ENCODE measurements at places on chromosomes 4 and X.
A peak's percentile ranks its signal among the peaks of the same experiment; 100 is the strongest.

- DNase-seq: no peak
These were observed 222.3 kb upstream of the AGTR2 start for GRCh38 chrX:115948018-115948923.

DNA sequence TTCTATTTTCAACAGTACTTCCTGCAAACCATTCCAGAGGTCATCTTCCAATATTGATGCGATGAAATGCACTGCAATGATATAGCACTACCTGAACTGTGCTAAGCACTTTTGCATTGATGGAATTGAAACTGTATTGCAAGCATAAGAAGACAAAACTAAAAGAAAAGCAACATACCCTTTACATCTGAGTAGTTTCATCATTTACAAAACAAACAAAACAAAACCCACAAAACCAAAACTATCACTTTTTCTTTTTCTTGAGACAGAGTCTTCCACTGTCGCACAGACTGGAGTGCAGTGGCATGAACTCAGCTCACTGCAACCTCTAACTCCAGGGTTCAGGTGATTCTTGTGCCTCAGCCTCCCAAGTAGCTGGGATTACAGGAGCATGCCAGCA lies 120.1 kb upstream of the NAP1L5 start:
- no peak for DNase-seq

GRCh38 chr4:89752932-89753598 lies 83.9 kb downstream of the SNCA start:
- no peak for DNase-seq

- no peak for DNase-seq
These were observed 28.1 kb upstream of the RASGEF1B start for GRCh38 chr4:81499840-81500239.

- DNase-seq: no peak
These were observed 556.4 kb upstream of the SMIM31 start for GRCh38 chr4:164197556-164197955.

GRCh38 chrX:28586981-28587551 lies at the start of gene IL1RAPL1:
IL1RAPL1 (plus strand) TSS chrX:28587446.
- no peak for DNase-seq

- no peak for DNase-seq
These were observed 882.9 kb downstream of the RPA4 start for GRCh38 chrX:97766501-97767095.

GRCh38 chr4:5218376-5219069 lies 167.2 kb downstream of the STK32B start:
- no peak for DNase-seq

DNA sequence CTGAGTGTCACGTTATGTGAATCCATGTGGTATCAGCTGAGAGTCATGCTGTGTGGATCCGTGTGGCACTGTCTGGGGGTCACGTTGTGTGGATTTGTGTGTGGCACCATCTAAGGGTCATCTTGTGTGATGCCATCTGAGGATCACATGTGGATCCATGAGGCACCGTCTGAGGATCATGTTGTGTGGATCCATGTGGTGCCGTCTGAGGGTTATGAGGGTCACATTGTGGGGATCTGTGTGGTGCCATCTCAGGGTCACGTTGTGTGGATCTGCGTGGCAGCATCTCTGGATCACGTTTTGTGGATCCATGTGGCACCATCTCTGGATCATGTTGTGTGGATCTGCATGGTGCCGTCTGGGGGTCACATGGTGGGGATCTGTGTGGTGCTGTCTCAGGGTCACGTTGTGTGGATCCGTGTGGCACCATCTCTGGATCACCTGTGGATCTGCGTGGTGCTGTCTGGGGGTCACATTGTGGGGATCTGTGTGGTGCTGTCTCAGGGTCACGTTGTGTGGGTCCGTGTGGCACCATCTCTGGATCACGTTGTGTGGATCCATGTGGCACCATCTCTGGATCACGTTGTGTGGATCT lies 6.9 kb downstream of the PDE6B start:
- DNase-seq: no peak

DNA sequence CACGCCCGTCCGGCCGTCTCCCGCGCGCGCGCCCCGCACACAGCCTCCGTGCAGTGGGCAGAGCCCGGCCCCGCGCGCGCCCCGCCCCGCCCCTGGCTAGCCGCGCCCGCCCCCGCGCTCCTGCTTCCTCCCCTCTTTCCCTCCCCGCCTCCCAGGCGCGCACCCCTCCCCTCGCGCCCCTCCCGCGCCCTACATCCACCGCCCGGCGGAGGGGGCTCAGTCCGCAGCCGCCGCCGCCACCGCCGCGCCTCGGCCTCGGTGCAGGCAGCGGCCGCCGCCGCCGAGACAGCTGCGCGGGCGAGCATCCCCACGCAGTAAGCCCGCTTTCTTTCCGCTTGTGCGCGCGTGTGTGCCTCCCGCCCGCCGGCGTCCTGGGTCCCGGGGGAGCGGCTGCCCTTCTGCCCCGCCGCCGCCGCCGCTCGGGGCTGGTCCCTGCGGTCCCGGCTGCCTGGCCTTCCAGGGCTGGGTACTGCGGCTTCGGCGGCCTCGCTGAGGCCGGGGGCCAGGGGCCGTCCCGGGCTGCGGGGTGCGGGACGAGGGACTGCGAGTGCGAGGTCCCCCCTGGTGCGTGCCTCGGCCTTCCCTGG lies at the start of gene FHL1:
Gene FHL1, plus strand, starts transcription at position 219 of the 587 bp plus-strand sequence.
- DNase-seq: peak; percentile 70

GRCh38 chr4:38368613-38369012 lies 295.4 kb upstream of the KLF3 start:
- DNase-seq: no peak

DNA sequence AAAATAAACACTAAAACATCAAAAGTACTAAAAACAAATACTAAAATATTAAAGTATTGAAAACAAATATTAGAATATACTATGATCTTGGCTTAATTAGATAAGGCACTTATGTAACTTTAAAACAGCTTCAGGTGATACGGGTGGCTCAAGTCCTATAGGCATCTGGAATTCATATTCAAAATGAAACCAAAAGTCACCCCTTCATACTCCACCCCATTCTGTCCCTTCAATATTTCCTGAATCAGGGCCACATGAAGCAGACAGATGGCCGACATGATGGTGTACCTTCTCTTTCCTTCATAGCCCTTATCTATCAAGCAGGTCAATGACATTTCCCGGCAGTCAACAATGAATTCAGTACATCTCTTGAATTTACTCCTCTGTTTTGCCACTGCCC lies 71.9 kb upstream of the MAGEB10 start:
- no peak for DNase-seq

DNA sequence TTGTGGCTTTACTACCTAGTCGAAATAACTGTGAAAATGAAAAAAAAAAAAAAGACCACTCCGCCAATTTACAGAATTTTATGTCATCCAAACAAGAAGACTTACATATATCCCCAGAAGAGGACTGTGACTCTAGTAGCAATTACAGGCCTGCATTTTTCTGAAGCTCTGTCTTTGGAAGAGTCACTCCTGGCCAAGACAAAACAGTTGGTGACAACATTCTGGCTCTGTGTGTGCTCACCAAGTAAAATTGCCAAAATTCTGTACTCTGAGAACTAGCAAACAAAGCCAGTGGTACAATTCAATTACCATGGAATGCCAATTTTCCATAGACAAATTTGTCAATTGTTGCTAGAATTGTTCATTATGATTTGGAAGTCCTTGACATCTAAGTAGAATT lies 311.1 kb downstream of the PDGFC start:
- no peak for DNase-seq

DNA sequence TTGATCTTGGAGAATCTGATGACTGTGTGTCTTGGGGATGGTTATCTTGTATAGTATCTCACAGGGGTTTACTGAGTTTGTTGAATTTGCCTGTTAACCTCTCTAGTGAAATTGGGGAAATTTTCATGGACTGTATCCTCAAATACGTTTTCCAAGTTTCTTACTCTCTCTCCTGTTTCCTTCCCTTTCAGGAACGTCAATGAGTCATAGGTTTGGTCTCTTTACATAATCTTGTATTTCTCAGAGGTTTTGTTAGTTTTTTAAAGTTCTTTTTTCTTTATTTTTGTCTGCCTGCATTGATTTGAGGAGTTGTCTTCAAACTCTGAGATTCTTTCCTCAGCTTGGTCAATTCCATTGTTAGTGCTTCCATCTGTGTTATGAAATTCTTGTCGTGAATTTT lies 227.7 kb upstream of the GPRIN3 start:
- no peak for DNase-seq

DNA sequence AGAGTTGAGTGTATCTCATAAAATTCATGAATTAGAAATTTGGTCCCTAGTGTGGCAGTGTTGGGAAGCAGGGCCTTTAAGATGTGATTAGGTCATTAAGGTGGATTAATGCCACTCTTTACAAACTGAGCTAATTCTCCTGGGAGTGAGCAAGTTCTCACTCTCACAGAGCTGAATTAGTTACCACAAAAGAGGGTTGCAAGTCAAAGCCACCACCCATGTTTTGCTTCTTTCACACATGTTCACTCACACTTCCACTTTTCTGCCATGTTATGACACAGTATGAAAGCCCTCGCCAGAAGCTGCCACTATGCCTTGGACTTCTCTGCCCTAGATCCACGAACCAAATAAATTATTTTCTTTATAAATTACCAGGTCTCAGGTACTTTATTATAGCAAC lies 332.1 kb downstream of the ARAP2 start:
- no peak for DNase-seq

DNA sequence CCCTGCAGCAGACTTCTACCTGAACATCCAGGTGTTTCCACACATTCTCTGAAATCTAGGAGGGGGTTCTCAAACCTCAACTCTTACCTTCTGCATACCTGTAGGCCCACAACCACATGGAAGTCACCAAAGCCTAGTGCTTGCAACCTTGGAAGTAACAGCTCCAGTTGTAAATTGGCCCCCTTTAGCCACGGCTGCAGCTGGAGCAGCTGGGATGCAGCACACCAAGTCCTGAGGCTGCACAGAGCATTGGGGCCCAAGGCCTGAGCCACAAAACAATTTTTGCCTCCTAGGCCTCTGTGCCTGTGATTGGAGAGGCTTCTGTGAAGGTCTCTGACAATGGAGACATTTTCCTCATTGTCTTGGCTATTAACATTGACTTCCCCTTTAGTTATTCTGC lies 772.4 kb upstream of the INTU start:
- no peak for DNase-seq

DNA sequence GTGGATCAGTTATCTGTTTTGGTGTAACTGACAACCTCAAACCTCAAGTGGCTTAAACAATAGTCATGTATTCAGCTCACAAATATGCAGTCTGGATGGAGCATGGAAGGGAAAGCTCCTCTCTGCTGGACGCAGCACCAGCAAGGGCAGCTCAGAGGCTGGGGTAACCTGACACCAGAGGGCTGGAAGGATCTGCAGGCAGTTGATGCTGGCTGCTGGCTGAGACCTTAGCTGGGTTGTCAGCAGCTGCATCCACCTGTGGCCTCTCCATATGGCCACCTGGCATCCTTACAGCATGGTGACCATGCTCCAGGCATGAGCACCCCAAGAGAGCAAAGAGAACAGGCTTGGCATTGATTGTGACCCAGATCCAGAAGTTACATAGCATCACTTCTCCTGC lies 46.7 kb downstream of the ENPP6 start:
- DNase-seq: no peak

GRCh38 chr4:2074588-2074987 lies 15.5 kb downstream of the NAT8L start:
- no peak for DNase-seq

DNA sequence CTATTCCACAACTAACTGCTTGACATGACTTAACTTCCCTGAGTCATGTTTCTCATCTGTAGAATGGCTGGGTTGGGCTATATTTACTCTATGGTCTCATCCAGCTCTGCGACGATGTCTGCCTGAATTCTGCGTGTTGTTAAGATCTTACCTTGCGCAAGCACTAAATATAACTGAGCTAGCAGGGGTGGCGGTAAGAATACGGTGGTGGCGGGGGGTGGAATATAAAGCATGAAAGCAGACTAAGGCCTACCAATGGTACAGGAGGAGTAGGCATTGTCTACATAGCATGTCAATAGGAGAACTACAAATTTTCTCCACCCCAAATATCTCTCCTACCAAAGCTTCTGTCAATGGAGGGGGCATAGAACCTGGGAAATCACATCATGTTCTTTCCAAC lies 45.7 kb upstream of the DCLK2 start:
- DNase-seq: no peak

- DNase-seq: no peak
These were observed 93.5 kb upstream of the DDX3X start for GRCh38 chrX:41240509-41240908.

GRCh38 chr4:38426532-38426931 lies 237.5 kb upstream of the KLF3 start:
- no peak for DNase-seq

GRCh38 chr4:52198294-52198693 lies 147.2 kb downstream of the SPATA18 start:
- DNase-seq: no peak

DNA sequence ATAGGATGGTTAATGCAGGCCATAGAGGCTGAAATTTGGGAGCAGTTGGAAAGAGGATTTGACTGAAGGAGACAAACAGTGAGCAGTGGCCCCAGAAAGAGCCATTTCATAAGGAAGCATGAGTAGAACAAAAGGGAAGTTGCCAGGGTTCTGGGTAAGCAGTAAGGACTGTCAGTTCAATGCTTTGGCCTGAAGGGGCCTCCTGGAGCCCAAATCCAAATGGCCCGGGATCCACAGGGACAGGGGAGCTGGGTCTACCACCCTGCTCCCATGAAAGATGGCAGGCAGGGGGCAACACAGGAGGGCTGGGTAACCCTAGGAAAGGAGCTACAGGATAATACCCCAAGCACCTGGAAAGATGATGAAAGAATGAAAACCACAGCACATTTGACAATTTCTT lies 4.1 kb upstream of the INTS6L start:
- no peak for DNase-seq

DNA sequence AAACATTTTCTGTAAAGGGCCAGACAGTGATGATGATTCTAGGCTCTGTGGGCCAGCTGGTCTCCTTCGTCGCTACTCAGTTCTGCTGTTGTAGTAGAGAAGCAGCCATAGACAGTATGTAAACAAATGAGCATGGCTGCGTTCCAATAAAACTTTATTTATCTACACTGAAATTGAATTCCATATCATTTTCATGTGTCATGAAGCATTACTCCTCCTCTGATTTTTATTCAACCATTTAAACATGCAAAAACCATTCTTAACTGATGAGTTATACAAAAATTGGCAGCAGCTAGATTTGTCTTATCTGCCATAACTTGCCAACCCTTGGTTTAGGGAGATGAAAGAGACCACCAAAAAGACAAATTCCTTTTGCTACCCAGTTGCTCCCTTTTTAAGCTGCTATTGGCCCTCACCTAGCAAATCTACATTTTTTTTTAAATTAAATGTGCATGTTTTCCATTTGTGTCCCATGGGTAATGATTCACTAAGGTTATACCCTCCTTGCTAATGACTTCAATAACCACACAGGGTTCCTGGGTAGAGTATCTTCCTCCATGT lies 309.9 kb downstream of the DHX15 start:
- DNase-seq: no peak

Data from CD4-positive, alpha-beta T cell treated with Interleukin-17A for 1 hour (primary cell).